ENCODE measurements at places on chromosomes 2 and 18. TPM values are rescaled to one million over a fixed set of nuclear protein-coding genes. Genes with fewer than 3 reads are reported as not detected.

DNA sequence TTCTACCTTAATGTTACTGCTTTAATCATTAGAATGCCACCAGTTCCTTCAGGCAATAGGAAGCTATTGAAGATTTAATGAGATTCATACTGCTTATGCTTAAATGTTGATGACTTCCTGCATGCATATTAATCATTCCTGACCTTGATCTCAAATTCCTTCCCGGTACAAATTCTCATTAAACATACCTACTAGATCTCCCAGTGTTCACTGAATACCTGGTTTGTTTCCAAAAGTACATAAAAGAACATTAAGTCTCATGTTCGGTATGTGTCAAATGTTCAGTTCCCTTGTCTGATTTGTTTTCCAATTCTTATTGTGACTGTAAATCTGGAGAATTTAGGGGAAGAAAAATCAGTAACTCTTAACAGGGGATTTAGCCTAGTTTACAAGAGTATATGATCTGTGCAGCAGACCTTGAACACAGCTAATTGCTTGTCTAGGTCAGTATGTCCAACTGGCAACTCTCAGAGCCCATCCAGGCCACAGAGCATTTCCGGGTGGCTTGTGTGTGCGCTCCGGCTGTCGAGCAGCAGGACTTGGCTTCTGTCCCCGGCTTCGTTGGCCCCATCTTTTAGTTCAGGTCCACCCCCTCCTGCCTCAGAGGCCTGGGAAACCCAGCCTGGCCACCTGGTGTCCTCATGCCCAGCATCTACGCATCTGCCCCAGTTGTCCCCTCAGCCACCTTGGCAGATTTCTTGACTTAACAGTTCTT, 13.1 kb downstream of the METAP1D start:
- DNase-seq: no peak

DNA sequence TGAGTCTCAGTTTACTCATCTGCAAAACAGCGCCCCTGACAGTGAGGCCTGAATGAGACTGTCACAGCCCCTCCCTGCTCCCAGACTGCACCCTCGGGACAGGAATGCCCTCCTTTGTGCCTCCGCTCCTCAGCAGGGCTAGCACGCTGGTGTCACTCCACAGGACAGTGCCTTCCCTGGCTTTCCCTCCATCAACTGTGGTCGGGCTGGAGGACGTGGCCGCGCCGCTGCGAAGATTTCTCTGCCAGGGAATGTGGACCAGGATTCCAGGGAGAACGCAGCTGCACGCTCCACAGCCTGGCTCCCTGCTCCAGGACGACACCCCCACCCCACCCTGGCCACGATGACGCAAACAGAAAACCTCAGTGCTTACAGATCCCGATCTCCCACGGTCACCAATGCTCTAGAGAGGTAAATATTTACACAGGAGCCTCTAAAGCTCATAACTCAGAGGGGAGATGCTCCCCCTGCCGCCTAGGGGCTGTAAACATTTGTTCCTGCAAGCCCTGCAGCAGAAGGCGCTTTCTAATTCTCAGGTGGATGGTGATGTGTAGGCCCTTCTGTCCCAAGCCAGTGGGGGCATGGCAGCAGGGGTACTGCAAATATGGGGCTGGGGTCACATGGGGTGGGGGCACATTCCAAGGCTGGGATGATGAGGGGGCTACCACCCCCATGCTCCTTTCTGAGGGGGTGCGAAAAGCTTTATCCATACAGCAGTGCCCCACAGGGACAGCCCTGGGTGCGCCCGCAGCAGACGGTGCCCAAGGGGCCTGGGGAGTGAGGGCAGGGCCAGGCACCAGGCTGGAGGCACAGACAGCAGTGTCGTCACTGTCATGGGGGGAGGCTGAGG, 12.4 kb downstream of the HS6ST1 start:
- no peak for DNase-seq

- DNase-seq: no peak
Observed at GRCh38 chr2:42868874-42869273, 76.5 kb upstream of the HAAO start.

GRCh38 chr18:29083545-29083944, 906.6 kb upstream of the CDH2 start:
- no peak for DNase-seq

DNA sequence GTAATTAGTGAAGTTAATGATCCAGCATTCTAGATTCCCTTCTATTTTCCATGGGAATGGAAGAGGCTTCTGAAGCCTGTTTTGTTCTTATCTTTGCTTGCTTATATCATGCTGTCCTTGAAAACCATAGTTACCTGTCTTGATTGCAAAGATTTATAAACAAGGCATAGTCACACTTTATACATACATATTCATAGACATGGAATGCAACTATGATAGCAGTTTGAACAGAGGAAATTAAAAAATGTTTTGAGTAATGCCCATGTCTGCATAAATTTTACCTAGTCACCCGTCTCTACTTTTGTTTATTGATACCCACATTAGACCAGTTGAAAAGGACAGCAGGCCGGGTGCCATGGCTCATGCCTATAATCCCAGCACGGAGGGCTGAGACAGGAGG, 289.0 kb downstream of the PTPRM start:
- no peak for DNase-seq

DNA sequence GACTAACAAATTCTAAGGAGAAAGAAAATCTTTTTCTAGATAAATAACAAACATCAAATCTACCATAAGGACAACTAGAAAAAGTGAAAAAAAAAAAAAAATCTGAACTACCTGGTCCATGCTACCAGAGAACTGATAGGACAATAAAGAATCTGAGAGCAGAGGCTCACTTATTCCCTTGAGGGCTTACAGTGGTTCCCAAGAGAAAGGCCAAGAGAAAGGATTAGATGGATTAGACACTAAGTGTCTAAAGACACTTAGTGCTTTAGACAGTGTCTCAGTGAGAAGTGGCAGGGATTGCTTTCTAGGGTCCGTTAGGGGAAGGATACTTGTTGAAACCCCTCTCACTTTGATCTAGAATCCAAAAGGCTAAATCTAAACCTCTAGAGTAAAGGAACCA, 78.2 kb downstream of the COA5 start:
- no peak for DNase-seq

DNA sequence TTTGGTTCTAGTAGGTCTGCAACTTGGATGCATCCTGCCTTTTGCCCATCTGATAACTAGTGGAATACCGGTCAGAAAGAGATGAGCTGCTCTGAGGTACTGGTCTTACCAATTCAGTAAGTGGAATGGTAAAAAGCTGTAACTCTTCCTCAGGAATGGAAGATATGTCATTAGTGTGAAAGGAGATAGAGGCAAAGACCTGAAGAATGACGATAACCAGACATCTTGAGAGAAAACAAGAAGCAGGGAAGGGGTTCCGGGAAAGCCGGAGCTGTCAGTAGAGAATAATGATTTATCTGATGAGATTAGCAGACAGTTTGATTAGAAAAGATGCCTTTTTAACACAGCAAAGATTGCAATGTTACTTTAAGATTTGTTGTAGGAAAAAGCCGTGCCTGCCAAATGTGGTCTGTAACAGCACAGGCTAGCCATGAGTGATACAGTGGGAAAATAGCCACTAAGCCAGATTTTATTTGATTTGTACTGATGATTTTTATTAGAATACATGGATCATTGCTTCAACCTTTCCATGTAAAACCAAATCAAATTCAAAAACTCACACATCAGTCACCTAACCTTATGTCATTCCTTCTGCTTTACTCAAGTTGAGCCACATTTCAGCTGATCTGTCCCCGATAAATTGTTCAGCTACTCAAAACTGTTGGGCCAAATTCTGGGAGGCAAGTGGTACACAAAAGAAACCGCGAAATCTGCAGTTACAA, 110.0 kb downstream of the TCF4 start:
- no peak for DNase-seq

DNA sequence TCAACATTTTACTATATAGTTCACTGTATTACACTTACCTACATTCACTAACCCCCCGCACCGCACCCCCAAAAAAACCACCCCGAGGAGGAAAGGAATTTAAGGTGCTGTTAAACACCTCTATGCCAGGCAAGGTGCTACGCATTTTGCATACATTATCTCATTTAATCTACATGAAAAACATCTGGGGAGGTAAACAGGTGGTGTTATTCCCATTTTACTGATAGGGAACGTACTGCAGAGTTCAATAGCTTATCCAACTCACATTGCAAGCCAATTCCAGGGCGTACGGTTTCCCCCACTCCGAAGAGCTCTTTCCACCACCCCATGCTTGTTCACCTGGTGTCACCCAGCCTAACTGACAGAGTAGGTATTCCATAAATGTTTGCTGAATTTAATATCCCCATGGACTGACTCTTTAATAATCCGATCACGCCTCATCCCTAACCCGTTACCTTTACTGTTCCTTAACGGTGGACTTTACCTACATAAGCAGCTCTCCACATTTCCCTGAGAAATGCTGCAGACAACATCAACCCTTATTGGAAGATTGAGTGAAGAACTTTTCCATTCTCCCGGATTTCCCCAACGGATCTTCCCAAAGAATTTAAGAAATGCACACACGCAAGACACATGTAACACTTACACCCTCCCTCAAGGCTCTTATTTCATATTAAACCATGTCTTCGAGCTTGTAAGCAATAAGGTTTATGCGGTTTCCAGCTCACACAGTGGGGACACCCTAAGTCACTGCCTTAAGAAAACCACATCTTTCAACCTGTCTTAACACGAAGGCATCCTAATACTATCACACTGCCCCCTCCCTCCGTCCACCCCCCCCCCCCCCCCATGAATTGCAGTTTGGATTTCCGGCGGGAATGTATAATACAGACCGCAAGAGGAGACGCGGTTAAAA, 1.2 kb downstream of the RAPH1 start:
- peak; percentile 41 for DNase-seq

DNA sequence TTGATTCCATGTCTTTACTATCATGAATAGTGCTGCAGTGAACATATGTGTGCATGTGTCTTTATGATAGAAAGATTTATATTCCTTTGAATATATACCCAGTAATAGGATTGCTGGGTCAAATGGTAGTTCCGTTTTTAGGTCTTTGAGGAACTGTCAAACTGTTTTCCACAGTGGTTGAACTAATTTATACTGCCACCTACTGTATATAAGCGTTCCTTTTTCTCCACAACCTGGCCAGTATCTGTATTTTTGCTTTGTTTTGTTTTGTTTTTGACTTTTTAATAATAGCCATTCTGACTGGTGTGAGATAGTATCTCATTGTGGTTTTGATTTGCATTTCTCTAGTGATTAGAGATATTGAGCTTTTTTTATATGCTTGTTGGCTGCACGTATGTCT, 641.6 kb downstream of the SUCLG1 start:
- DNase-seq: peak; percentile 10

DNA sequence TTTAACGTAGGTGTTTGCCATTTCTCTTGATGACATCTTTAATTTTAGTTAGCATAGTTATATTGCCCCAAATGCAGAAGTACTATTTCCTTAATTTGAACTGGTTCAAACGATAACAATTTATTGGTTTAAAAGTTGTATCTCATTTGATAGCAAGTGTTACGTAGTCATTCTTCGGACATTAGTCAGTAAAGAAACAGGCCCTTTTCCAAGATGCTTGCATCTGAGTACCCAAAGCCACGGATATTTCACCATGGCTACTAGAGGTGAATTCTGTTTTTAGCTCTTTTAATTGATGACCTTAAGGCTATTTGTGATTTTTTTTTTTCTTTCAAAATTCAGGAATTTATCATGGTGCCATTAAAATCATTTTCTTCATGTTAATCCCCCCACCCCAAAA, 32.1 kb downstream of the GLS start:
- DNase-seq: no peak

DNA sequence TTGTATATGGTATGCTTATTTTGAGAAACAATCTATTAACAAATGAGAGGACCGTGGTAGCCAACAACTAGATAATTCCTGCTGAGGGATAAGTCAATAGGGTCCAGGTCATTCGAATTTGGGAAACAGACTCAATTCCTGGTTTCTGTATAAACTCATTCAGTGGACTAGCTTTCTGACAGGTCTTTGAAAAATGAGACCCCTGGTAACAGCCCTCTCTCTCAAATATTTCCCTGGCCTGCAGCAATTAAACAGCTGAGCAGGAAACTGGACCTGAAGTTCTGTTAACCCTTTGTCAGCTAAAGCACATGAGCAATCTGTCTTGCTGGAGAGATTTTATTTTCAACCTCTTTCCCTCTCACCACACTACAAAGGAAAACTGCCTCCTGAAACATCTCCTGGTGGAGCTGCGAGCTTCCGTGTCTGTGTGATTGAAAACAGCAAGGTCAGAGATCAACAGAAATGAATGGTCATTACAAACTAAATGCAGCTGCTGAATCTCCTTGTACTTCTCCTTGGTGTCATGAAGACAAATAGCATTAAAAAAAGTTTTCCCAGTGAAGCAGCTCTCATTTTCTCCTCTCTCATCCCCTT, 70.3 kb upstream of the CCDC85A start:
- DNase-seq: no peak

GRCh38 chr2:38330754-38331153, 46.3 kb downstream of the ATL2 start:
- DNase-seq: no peak

DNA sequence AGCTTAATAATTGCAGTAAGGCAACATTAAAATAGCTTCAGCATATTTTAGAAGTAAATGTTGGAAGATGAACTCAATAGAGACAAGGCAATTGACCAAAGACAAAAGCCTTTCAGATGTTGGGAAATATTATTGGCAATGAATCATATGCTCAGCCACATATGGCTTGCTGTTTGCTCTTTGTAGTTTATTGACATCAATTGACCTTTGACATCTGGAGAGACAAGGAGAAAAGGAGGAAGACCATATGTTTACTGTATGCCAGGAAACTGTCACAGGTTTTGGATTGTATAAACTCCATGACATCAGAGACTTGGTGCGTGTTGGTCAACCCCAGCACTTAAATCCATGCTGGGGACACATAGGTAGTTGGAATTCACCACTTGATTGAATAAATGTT, 60.6 kb upstream of the SLC16A14 start:
- DNase-seq: no peak

DNA sequence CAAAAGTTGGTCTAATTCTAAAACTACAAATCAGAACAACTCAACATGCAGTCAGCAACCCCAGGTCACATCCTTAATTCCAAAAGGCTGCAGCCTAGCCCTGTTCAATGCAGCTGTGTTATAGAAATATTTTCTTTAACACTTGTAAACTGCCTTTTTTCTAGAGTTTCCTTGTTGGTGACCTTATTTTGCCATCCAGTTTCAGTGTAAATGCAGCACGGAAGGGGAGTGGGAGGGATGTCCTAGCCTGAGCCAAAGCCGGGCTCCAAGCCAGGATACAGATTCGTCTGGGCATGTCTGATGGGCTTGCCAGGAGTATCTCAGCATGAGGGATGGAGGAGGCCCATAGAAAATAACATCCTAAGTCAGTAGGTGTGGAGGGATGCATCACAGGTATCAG, 17.7 kb upstream of the SP3 start:
- DNase-seq: no peak

GRCh38 chr2:119260646-119261492, 37.2 kb downstream of the STEAP3 start:
- DNase-seq: no peak

Gene AMER3
- not detected for total RNA-seq

Gene ARL6IP6
- 61.8 TPM for total RNA-seq

Gene IRS1
- total RNA-seq: 23.5 TPM

Gene SERPINB13
- not detected for total RNA-seq

Gene SRSF7
- 278 TPM for total RNA-seq

Gene STAT4
- not detected for total RNA-seq

Gene NPHP1
- total RNA-seq: 2.0 TPM

Gene ACMSD
- not detected for total RNA-seq

Gene SGPP2
- not detected for total RNA-seq
